Mucosa of gallbladder (tissue), 1 donor: ENCODE measurements at places on chromosomes 6 and 20. TPM values are rescaled to one million over a fixed set of nuclear protein-coding genes. Genes with fewer than 3 reads are reported as not detected.

- no peak for DNase-seq
Observed at GRCh38 chr6:14922706-14923460, 323.0 kb upstream of the JARID2 start.

DNA sequence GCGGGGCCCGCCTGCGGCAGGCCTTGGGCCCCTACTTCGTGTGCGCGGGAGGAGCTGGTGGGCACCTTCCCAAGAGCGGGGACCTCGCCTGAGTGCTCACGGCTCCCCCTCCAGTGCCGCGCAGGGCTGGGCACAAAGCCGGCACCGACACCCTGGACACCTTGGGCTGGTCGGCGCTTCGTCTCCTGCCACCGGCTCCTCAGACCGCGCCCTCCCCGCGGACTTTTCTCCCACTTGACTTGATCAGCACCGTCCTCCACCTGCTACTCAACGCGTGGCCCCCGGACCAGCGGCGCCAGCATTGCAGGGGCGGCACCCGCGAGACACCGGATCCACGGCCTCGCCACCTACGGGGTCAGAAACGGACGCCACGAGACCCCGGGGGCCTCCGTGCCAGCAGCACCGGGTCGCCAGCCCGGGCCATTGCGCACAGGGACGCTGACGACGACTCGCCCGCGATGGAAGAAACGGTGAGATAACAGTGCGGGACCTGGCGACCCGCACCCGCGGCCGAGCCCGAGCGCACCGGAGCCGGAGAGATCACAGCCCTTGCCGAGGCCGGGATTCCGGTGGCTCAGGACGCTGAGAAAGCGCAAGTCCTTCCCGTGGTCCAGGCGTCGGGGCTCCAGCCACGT, 154.2 kb downstream of the DLL1 start:
- DNase-seq = no peak

DNA sequence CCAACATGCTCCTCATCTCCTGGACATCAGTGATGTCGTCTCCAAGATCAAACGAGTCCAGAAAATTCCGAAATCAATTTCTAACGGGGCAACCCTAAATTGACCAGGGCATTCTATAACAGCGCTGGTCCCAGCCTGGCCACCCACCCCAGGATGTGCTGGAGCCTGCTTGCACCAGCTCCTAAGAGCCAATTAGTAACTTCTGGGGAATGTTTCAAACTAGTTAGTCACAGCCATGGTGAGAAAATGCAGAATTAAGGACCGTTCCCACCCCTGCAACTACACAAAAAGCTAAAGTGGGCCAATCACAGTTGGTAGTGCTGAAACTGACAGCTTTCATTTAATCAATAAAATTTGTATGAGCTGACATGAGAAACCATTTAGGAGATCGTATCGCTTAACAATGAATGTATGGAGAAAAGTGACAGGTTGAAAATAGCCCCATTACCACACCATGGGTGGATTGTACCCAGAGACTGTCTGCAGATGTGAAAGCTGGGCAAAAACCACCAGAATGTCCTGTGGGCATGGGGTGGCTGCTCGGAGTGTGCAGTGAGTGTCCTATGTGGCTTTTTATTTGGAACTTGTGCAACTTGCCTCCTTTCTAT, 165.7 kb upstream of the AFDN start:
- no peak for DNase-seq

GRCh38 chr6:54981647-54982046, 135.1 kb downstream of the FAM83B start:
- DNase-seq = no peak

DNA sequence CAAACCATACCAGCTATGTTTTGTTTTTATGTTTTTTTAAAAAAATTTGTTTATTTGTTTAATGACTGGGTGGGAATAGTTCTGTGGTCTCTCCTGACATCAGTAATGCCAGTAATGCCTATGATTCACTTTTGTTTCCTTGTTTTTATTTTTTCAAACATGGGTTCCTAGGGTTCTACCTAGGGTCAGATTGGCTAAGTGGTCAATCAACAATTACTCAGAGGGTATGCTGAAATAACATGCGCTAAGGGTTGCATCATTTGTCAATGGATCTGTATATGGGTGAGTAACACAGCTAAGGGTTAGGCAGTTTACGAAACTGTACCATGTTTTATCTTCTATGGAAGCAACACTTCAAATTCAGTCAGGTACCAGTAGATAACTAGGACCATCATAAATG, 583.8 kb upstream of the GJE1 start:
- DNase-seq = no peak

- no peak for DNase-seq
Observed at GRCh38 chr20:19423097-19423899, 210.9 kb downstream of the SLC24A3 start.

- DNase-seq = no peak
Observed at GRCh38 chr6:75997696-75998095, 74.8 kb downstream of the IMPG1 start.

DNA sequence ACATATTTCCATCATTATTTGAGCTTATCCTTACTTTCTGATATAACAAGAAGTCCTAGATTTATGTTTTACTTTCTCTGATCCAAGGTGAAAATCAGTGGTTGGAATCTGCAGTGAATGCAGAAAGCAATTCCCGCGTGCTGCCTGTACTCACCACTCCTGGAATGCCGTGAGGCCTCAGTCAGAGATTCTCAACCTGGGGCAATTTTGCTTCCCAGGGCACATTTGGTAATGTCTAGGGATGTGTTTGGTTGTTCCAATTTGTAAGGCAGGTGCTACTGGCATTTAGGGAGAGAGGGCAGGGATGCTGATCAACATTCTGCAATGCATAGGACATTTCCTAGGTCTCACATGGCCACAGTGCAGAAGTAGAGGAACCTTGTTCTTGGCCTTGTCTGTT, 23.9 kb downstream of the CST4 start:
- no peak for DNase-seq

GRCh38 chr6:163371129-163371528, 43.4 kb upstream of the QKI start:
- no peak for DNase-seq

DNA sequence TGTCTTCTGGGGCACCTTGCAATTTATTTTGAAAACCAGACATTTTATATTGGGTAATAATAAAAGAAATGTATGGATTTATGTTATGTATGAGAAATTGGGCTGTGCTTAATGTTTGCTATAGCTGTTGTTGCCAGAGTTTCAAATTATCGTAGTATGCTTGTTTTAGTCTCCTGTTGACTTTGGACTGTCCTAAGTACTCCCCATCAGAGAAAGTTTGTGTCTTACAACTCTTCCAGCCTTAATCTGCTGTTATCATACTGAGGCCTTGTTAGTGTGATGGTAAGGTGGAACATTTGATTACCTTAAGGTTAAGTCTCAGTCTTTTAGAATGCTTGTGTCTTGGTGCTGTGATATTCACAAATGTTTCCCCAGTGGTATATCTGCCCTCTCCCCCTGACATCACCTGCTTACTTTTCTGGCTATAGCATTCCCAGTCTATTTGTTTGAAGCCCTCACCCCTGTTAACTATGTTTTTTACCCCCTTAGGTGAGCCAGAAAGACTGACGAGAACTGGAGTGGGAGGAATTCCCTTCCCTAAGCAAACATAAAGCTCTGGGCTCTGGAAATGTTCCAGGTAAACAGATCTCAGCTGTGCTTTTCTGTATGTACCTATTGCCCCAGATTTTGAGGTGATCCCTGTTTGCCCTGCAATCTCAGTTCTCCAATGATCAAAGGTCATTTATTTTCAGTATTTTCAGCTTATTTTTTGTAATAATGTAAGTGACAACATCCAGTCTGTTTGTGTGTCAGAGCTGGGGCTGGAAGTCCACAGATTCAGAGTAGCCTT, 581.1 kb upstream of the CITED2 start:
- no peak for DNase-seq

DNA sequence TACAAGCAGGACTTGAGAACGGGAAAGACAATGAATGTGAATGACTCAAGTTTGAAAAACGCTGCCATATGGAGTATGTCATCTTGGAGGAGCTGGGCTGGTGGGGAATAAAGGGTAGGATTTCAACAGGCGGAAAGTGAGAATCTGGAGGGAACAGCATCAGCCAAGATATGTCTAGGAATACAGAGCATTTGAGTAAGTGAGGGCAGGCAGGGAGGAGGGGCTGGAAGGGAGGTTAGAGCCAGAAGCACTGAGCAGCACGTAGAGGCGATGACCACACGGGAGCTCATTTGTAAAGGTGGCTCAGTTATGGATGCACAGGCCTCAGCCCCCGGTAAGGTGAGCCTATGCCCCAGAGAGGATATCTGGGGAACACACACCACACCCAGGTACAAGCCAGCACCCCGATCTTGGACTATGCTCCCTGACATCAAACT, 115.1 kb downstream of the ZMYND8 start:
- peak; percentile 25 for DNase-seq

DNA sequence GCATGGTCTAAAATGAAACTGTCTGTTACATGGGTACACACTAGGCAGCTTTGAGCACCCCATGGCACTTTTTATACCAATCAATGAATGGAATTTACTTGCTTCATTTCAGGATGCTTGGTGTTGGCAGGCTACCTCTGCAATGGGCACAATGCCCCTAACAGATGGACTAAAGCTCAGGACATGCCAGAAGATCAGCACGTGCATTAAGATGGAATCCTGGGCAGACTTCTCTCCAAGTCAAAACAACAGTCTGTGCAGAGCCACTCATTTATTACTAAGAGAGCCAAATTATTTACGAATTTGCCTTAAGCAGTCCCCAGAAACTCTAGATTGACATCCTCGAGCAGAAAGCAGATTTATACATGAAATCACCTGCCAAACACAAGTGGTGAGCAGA, 55.8 kb upstream of the SCML4 start:
- DNase-seq = no peak

DNA sequence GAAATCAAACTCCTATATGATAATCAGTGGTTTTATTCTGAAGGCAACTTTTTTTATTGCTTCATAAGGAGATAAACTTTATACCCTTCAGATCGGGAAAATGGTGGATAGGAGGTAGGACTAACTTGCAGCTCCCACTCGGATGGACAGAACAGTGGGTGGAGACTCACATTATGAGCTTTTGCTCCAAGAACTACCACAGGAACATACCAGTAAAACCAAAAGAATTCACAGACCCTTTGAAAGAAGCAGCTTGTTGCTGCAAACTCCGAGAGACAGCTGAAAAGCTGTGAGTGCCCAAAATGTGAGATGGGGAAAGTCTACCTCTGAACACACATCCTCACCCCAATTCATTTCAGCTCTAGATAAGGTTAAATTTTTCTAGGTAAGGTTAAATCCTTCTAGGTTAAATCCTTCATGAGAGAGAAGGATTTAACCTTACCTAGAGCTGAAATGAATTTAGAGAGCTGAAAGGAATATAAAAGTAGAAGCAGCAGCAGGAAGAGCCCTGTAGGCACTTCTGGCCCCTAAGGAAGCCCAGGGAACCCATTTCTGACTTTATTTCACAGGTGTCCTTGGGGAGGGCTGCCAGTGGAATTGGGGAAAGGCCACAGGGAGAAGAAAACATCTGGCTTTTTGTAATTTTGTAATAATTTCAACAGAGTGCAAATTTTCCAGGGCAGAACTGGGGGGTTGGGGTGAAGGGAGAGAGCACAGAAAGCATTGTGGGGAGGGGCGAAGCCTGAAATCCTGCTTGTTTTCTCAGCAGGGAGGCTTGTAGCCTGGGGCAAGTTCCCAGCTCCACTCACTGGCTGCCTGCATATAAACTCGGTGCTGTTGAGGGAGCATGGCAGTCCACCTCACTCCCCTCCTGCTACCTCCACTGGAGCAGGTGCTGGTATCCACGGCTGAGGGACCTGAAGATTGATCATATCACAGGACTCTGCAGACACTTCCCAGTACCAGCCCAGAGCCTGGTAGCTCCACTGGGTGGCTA, 65.9 kb upstream of the HCRTR2 start:
- DNase-seq = no peak

DNA sequence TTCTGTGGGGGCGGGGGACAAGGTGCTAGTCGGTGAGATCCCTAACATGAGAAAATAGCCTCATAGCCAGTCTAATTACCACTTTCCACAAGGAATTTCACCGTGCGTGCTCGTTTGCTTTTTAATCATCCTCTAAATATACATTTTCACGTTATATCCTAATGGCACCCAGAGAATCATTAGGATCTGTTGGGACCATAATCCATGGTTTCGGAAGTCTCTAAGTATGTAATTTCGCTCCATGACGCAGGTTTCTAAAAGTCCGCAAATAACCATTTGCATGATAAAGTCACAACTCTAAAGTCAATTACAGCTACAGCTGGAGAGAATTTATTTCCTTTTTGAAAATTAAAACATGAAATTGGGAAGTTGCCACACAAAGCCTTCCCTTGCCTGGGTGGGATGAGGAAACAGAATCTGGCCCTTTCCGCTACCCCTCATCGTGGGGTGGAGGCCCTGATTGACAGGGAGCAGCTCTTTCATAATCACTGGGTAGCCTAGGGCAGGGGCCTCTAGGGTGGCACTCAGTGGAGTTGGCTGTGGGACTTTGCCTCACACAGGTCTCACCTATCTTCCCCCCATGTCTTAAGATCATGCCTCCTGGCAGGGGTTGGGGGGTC, 81.9 kb downstream of the LRFN2 start:
- no peak for DNase-seq

DNA sequence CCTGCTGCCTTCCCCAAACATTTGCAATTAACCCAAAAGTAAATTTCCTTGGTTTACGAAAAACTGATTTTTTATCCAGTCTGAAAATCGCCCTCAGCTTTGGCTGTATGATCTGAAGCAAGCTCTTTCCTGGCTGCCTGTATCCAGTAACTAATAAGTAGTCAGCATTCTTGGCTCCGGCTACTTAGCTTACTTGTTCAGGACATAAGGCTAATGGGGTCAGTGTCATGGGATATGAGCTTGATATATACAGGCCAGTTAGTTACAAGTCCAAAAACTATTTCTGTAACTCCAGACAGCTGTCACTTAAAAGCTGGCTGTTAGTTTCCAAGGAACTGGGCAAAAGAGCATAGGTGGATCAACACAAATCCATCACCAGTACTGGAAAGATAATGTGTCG, 56.2 kb downstream of the KHDC1L start:
- DNase-seq = no peak

- DNase-seq = no peak
Observed at GRCh38 chr6:158789115-158789917, 29.9 kb downstream of the EZR start.

DNA sequence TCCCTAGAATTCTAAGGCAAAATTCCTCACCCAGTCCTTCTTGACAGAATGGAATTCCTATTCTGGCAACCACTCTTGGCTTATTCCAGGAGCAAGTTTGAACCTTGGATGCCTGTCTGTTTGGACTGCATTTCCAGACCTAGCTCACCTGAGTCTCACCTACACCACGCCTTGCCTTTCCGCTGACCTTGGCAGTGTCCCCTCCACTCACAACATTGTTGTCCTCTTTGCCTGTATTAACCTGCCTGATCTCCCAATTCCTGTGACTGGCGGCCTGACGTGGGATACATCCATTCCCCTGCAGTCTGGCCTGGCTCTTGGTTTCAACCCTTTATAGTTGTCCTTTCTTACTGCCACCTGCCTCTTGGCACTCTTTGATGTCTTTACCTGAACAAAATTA, 281.4 kb upstream of the SOX4 start:
- DNase-seq = no peak

GRCh38 chr6:111777357-111777756, 95.9 kb downstream of the FYN start:
- no peak for DNase-seq

GRCh38 chr20:62739581-62740285, 31.1 kb downstream of the NTSR1 start:
- DNase-seq = no peak

- no peak for DNase-seq
Observed at GRCh38 chr20:1456300-1456699, 10.3 kb downstream of the NSFL1C start.

The TREML2 gene
- total RNA-seq = not detected

The TMEM217 gene
- total RNA-seq = 0.55 TPM

The CYP39A1 gene
- total RNA-seq = 18.5 TPM

The CHRNA4 gene
- total RNA-seq = not detected

The C6orf58 gene
- not detected for total RNA-seq

The PBX2 gene
- 95.0 TPM for total RNA-seq

The DPPA5 gene
- total RNA-seq = not detected

The ELOVL4 gene
- 1.5 TPM for total RNA-seq

The OLIG3 gene
- total RNA-seq = not detected
